ENCODE measurements at places on chromosomes 7 and 10.

- DNase-seq, result peak; percentile 45
Measured at GRCh38 chr10:109205929-109206585, 717.3 kb downstream of the XPNPEP1 start.

DNA sequence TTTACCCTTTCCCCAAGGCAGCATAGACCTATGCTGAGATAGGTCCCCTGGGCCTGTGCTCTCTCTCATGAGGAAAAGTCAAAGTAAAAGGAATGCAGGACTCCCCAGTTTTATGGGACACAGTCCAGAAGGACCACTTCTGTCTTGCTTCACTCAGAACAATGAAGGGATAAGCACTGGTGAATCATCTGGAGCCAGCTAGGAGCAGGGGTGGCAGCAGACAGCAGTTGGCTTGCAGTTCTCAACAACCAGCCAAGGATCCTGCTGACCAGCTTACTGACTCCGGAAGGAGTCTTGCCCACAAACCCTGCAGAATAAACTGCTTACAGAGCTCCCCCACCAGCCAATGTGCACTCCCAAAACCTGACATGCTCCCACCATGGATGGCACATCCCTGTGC is 152.1 kb upstream of the GHITM start:
- DNase-seq, result no peak

DNA sequence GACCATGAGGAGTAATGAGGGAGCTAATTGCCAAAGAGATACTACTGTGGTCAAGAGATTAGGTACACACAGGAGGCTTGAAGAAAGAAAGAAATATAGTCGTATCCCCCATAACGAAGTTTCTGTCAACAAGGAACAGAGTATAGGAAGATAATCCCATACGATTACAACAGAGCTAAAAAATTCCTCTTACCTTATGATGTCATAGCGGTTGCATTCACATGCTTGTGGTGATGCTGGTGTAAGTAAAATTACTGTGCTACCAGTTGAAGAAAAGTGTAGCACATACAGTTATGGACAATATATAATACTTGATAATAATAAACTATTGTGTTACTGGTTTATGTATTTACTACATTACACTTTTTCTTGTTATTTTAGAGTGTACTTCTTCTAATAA is 51.6 kb upstream of the CASD1 start:
- no peak for DNase-seq

GRCh38 chr7:12389089-12389700 is 14.5 kb downstream of the VWDE start:
- DNase-seq, result peak; percentile 30

GRCh38 chr7:117188376-117188775 is 134.5 kb downstream of the WNT2 start:
- DNase-seq, result no peak

DNA sequence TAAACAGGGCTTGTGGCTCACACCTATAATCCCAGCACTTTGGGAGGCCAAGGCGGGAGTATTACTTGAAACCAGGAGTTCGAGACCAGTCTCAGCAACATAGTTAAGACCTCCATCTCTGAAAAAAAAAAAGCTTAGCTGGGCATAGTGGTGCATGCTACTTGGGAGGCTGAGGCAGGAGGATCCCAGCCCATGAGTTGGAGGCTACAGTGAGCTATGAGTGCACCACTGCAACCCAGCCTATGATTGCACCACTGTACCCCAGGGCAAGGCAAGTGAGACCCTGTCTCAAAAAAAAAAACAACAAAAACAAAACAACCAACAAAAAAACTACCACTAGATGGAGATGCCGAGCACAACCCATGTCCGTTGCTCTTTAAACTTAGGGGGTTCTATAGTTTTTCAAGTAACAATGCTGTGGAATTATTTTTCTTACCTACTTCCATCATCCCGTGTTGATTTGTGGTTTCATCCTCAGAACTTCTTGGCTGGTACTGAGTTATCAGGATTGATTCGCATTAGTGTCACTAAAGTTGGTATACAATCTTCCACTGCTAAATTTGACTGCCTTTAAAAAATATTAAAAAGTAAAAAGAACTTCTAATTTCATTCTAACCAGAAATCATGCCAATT is 12.2 kb upstream of the REPIN1 start:
- no peak for DNase-seq

- no peak for DNase-seq
Measured at GRCh38 chr7:125618516-125618915, 688.9 kb upstream of the POT1 start.

DNA sequence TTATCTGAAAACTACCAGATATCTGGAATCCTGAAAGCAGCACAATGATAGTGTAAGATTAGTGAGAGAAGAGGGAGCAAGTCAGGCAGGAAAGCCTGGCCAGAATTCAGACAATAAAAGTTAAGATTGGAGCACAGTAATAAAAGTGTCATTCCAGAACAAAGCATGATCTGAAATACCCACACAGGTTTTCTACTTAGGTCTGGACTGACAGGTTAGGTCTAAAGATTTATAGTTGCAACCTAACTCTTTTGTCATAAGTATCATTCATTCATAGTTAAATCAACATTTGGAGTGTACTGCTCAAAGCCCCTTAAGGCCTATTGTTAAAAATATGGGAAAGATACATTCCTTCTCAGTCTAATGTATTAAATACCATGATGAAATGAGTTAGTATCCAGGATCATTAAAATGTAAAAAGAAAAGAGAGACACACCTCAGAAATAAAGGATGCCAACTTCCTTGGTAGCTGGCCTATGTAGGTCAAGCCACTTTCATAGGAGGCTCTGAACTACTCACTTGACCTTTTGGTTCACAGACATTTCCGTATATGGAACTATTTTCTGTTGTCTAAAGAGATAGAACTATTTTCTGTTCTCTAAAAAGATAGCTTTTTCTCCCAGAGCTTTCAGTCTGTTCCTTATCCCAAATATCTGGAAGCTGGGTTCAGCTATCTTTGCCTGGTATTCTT is 105.2 kb downstream of the FAS start:
- DNase-seq, result no peak

DNA sequence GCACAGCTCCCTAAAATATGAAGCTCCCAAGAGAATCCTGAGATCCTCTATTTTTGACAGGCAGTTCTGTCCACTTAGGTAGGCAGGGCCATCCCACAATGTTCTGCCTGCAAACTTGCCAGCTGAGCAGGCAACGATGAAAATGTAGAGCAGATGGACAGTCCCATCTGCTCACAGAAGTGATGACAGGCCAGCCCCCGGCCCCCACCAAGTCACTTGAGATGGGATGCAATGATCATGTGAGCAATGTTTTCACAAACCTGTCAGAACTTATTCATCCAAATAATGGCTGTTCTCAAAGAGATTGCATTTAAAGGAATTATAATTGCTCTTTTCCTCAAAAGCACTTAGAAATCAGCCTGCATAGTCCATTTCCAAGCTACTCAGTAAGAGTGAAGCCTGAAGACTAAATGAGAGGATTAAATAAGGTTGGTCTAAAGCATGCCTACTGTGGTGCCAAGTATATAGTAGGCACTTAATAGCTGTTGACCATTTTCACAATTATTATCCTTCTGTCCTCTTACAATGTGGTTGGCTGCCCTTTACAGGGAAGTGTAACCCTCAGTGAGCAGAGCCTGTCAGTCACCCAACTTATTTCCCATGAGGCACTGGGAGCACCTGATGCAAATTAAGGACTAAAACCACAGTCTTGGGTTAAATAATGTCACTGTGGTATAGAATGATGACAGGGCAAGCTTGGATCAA is 301.2 kb downstream of the FGFR2 start:
- DNase-seq, result no peak

GRCh38 chr7:24197852-24198251 is 86.1 kb upstream of the NPY start:
- DNase-seq, result no peak

GRCh38 chr7:137987018-137987349 is 14.9 kb downstream of the CREB3L2 start:
- no peak for DNase-seq

GRCh38 chr10:124643330-124644009 is 100.7 kb downstream of the FAM53B start:
- DNase-seq, result no peak

DNA sequence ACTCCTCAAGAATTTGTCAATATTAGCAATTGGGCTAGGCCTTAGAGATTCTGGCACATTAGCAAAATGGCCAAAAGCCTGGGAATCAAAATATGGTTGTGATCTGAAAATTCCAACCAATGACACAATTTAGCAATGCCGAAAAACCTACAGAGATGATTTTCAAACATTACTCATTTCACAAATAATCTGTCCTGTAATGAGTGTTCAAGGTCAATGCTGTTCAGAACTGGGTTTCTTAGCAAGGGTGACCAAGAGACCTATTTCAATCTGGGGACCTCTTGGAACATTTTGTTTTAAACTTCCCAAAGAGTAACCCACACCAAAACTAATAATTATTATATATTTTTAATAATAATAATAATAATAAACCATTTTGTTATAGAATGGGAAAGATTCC is 24.1 kb downstream of the ELMO1 start:
- no peak for DNase-seq

GRCh38 chr7:128884561-128885369 is 22.1 kb downstream of the ATP6V1F start:
- DNase-seq, result no peak

GRCh38 chr7:30924624-30925023 is 13.0 kb downstream of the AQP1 start:
- DNase-seq, result no peak

DNA sequence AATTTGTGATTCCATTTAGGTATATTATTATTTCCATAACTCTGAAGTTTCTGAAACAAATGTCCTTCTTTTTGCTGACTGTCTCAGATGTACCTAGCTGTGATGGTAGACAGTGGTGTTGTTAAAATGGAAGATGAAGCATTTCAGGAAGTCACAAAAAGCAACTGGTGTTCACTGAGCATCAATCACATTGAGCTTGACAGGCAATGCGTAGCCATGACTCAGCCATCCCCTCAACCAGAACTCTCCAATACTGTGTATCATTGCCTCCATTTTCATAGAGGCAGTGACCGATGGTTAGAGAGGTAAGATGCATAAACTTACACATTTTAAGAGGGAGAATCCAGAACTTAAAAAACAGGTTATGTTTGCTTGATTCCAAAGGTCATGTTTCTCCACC is 434.0 kb downstream of the INHBA start:
- no peak for DNase-seq

DNA sequence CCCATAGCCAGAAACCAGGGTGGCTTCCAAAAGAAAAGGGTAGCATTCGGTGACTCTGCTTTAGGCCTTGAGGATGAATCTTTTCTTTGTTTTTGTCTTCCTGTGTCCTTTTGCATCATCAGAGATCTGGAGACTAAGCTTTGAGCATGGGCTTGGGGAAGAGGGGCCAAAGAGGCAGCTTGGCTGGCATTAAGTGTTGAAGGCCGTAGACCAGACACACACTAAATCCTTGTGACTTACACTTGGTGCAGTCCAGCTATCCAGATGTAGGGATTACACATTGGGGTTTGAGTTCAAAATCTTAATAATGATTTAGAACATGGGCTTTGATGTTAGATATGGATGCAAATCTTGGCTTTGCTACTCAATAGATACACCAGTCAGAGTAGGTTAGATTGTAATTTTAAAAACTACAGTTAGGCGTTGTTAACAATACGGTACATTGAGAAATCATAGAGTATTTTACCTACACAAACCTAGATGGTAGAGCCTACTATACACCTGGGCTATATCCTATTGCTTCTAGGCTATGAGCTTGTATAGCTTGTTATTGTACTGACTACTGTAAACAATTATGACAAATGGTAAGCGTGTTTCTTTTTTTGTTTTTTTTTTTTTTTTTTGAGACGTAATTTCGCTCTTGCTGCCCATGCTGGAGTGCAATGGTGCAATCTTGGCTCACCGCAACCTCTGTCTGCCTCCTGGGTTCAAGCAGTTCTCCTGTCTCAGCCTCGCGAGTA is 3.5 kb downstream of the SEPTIN7 start:
- no peak for DNase-seq

- DNase-seq, result peak; percentile 95
Measured at GRCh38 chr7:74061840-74062539, 21.6 kb upstream of the LIMK1 start.

GRCh38 chr10:56537984-56538383 is 176.9 kb upstream of the ZWINT start:
- DNase-seq, result peak; percentile 7

- DNase-seq, result peak; percentile 41
Measured at GRCh38 chr7:115230882-115231571, 309.1 kb downstream of the MDFIC start.

DNA sequence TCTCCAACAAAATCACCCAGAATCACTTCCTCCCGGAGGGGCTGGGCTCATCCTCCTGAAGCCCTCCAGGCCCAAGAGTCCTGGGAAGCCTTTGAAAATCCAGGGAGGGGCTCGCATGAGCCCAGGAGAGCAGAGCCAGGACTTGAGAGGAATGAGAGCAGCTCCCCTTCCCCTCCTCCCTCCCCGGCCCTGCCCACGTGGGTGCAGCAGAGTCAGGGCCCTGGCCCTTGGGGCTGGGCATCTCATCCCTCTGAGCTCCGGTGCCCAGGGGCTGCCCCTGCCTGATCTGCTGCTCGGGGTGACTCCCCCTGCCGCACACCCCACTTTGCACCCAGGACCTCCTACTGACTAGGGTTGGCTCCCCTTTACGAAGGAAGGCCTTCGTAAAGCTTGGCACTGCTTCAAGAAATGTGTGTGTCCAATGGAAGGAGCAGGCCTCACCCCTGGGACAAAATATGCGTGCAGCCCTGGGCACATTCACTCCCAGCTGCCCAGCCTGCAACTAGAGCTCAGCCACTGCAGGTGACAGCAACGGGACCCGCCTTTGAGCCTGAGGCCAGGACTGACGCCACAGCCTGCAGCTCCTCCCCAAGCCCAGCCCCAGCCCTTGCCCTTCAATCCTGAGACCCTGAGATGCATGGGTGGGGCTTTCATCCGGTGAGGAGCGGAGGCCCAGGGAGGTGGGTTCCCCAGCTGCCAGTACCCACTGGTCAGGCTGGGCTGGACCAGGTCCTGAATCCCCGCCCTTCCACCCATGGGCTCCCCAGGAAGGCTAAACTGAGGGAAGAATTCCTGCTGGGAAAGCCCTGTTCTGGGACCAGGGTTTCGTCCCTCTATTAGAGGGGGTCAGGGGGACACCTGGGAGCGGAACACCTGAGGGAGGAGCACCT is 21.8 kb downstream of the PWWP2B start:
- DNase-seq, result no peak

GRCh38 chr7:20647908-20648776 is 32.7 kb downstream of the ABCB5 start:
- DNase-seq, result no peak

- DNase-seq, result peak; percentile 43
Measured at GRCh38 chr10:14822879-14823755, 14.7 kb downstream of the CDNF start.

Measured in AG08396 (cell line).